ENCODE measurements at places on chromosomes 1 and 21.

- DNase-seq: no peak
These were observed 20.7 kb upstream of the POFUT2 start for GRCh38 chr21:45308194-45309068.

- DNase-seq: no peak
These were observed 43.0 kb upstream of the ST6GALNAC3 start for GRCh38 chr1:76031496-76031895.

GRCh38 chr1:8520483-8520966 lies 202.6 kb downstream of the SLC45A1 start:
- no peak for DNase-seq

GRCh38 chr21:43206231-43207042 lies 37.6 kb downstream of the CRYAA start:
- DNase-seq: no peak

DNA sequence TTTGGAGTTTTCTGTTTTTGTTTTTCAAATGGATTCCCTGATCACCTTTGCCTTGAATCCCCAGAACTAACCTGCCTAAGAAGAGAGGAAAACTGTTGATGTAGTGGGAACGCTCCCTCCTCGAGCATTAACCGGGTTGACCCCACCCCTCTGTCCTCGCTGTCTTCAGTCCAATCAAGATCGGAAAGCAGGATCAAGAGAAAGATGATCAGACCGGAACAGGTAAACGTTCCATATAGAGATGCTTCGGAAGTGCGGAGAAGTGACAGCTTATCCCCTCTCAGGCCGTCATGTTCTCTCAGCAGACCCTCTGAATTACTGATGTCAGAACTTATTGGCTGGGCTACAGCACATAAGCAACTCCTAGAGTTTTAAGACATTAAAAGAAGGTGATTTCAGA lies 800 bp upstream of the FAM163A start:
- no peak for DNase-seq

GRCh38 chr1:199776768-199777497 lies 250.6 kb upstream of the NR5A2 start:
- no peak for DNase-seq
